ENCODE measurements at places on chromosomes 5 and 9.

DNA sequence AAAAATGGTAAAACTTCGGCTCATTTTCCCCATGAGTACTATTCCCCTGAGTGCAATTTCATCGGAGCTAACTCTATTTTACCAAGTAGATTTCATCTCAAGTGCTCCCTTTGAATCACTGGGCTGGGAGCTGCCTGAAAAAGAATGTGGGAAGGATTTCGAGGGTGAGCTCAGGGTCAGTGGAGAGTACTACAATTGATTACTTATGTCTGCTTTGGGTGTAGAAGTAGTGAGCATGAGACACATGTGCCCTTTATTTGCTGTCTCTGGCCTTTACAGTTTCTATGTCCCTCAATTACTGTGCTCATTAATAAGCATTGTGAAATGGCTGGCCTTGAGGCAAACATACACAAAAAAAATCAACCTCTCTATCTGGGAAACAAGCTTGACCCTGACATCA lies 172.7 kb upstream of the RFX3 start:
- DNase-seq = peak; percentile 2

DNA sequence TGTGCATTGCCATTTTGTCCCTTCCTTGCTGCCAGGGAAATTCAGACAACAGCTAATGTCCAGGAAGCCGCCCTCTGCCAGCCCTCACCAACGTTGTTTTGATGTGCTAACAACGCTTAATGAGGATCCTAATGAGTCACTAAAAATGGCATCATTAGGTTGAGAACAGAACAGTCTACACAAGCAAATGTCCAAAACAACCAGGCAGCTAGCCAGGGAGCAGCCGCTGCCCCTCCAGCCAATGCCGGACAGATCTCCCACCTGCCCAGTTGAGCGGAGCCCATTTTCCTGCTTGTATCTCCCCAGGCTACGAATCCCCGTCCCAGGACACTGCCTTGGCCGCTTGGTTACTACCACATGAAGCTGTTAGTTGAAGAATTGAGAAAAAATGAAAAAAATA lies 40.4 kb upstream of the UNC5A start:
- no peak for DNase-seq

GRCh38 chr5:133050521-133050920 lies 1.3 kb upstream of the HSPA4 start:
- DNase-seq = no peak

GRCh38 chr9:107323836-107324585 lies 40.9 kb downstream of the RAD23B start:
- DNase-seq = no peak

DNA sequence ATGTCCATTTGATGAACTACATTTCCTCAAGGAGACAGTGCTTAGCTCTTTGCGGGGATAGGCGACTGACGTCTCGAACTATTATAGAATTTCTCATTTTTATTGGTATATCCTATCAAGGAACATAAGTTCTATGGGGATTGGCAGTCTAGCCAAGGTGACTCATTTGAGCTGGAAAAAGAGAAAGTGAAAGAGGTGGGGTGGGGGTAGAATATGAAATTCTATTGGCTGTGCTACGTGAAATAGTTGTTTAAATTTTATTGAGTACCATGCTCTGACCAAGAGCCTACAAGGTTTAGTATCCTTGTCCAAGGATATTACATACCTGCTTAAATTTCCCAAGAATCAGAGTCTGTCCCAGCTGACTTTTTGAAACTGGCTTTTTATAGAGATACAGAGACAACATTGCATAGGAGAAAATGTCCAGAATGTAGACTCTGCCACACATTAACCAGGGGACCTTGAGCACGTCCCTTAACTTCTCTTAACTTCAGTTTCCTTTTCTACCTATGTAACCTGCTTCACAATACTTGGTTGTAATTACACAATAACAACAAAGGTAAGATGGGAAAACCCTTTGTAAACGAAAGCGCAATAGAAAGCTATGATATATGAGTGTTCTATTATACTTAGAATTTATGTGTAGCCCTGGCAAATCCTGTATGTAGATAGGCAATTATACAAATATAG lies 226.4 kb upstream of the WWC1 start:
- DNase-seq = no peak

GRCh38 chr5:77972469-77973252 lies 196.5 kb upstream of the TBCA start:
- DNase-seq = peak; percentile 15

DNA sequence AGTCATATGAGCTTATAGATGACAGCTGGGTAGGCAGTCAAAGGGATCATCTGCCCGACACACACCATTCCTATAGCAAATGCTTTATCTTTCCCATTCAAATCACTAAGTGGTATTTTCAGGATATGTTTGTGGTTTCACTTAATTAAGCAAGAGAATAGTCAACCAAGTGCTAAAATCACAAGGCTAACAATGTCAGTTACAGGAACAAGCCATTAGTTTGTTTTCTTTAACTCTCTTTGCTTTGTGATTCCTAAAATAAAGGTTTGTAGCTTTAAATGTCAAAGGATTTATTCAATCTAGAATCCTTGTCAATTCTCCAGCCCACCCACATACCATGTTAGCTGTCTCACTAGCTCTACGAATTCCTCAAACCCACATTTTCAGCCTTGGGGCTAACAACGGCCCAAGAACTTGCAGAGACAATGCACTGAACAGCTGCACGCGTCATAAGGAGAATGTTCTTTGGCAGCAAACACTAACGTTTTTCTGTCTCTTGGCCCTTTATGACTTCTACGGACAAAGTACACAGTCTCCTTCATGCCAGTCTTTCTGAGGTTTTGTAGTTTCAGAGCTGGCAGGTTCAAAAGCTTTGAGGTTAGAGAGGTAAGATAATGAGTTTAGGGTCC lies 56.6 kb downstream of the ELAVL2 start:
- DNase-seq = peak; percentile 90

DNA sequence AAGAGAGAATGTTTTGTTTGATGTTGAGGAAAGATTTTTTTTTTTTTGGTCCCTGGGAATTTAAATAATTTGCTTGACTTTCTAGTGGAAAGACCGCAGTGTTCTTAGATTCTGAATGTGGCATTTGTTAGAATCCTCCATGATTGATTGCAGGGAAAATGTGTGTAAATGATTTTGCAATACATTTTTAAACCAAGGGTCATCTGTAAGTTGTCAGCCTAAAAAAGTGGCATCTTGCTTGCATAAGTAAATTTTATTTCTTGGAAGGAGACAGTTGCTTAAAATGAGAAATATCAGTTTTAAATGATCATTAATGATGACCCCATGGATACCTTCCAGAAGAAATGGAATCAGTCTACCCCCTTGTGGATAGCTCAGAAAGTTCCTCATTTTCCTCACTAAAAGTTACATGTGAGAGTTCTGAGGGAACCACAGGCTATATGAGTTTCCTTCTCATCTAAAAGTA lies 105.1 kb upstream of the SLC25A48 start:
- DNase-seq = peak; percentile 5

DNA sequence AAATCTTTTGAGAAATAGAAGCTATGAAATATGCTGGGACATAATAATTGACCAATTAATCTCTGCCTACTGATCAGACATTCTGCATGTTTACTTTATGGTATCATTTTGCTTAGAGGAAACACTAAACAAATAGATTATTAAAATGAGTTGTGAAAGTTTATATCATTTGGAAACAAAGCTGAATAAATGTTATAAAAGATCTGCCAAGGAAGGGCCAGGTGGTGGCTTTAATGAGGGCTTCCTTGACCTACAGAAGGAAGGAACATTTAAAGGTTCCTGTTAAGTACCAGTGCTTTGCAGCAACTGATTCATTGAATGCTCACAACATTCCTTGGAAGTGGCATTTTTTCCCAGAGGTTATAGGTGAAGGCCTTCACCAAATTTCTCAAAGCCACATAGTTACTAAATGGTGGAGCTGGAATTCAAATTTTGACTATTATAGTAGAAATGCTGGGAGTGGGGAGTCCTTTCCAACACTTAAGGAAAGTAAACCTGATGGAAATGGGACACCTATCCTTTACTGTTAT lies 250.7 kb downstream of the GABRB2 start:
- no peak for DNase-seq

DNA sequence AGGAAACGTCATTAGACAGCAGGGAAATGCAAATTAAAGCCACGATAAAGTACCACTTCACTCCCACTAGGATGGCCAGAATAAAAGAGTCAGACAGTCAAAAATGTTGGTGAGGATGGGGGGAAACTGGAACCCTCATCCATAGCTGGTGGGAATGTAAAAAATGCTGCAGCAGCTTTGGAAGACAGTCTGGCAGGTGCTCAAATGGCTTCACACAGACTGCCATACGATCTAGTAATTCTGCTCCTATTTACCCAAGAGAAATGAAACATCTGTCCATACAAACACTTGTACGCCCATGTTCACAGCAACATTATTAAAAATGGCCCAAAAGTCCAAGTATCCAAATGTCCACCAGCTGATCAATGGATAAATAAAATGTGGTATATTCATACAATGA lies 158.9 kb upstream of the PHYKPL start:
- no peak for DNase-seq

- no peak for DNase-seq
These were observed 53.4 kb upstream of the RPS23 start for GRCh38 chr5:82331557-82331956.

GRCh38 chr5:14217587-14217986 lies 74.4 kb downstream of the TRIO start:
- no peak for DNase-seq

GRCh38 chr5:112604732-112605630 lies 132.7 kb upstream of the APC start:
- DNase-seq = no peak

DNA sequence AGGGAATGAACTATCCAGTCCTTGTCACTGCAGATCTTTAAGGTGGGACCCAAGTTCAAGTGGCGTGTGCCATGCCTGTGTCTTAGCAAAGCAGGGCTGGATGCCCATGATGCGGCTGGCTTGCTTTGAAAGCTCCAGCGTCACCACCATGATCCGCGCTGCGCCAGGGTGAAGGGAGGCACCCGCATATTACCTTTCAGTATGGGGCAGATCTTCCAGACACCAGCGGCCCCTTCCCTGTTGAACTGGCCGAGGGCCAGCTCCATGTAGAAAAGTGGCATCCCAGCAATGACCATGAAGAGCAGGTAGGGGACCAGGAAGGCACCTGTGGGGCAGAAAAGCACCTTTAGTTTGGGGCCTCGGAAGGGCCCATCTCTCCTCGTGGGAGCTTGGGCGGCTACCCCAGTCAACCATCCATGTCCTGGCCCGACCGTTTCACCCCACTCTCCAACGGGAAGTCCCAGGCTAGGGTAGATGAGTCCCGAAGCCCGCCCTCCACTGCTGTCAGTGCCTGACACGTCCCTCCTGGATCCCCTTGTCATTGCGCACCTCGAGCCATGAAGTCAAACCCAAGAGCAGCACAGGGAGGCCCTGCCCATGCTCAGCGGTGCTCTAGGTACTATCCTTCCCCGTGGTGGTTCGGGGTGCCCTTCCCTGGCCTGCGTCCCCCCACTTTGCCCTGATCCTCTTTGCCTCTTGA lies 3.9 kb downstream of the SLC6A3 start:
- no peak for DNase-seq

DNA sequence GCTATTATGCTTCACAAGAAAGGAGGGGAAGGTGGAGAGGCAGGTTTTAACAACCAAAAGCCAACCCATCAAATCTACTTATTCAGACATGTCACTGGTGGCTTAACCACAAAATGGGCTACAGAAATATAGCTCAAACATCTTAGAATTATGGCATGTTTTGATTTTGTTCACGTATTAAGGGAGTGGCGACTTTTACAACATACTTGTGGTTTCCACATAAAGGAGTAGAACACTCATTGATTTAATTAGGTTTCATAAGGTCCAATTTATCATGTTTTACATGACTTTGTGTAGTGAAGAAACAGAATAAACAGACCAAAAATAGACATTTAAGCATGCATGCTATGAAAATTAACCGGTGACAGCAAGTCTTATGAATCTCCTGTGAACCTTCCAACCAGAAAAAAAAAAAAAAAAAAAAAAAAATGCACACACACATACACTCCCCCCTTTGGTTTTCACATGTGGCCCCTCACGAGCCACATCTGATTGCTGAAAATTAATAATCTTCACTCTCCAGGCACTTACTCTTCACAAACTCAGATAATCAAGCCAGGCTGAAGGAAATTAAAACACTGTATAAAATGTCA lies 5.4 kb downstream of the ZNF608 start:
- peak; percentile 55 for DNase-seq

DNA sequence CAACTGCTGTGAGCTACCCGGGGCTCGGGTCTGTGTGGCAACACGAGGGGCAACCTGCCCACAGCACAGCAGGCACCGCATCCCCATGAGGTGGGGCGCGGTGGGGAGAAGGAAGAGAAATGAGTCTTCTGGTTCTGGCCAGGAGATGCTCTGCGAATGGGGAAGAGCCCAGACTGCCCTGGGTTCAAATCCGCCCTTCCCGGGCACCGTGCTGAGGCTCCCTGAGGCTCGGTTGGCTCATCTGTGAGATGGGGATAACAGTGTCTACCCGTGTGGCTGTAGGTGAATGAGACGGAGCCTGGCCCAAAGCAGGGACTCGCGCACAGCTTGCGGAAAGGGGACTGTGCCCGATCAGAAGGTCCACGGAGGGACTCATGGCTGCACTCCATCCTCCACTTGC lies 123.9 kb downstream of the VAV2 start:
- no peak for DNase-seq

DNA sequence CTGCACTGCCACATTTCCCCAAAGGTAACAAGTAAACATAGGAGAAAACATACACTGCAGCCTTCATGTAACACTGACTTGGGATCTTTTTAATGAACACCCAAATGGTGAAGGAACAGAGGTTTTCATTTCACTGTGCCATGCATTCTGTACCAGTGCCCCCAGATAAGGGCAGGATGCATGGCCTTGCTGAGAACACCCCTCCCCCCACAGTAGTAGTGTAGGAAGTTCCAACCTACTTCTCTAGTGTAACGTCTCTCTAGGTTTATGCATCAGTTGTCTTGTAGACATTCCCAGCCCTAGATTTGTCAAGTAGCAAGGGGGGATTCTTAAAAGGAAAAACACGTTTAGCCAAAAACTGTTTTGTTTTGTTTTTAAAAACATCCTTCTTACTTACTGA lies 29.9 kb downstream of the MAP3K1 start:
- no peak for DNase-seq

GRCh38 chr9:16213781-16214515 lies 656.5 kb downstream of the BNC2 start:
- DNase-seq = peak; percentile 97

GRCh38 chr5:157558041-157558595 lies 17.5 kb downstream of the ADAM19 start:
- peak; percentile 87 for DNase-seq

- peak; percentile 71 for DNase-seq
These were observed 157.2 kb upstream of the RETREG1 start for GRCh38 chr5:16773991-16774390.

DNA sequence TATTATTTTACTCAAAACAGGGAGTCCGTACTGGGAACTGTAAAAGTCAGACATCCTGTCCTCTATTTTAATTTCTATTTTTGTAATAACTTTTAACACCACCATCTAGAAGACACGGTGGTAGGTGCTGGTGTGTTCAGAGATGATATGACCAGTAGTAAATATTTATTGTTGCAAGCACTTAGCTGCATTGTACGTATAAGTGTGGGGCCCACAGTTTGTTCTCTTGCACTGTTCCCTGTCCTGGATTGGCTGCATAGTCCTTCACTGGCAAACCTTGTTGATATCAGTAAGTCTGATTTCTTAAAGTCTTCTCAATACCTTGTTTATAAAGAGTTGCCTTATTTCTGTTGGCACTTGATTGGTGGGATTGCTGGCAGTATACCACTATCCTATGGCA lies 24.6 kb upstream of the IL9 start:
- DNase-seq = no peak

- no peak for DNase-seq
These were observed 568.0 kb downstream of the ANXA1 start for GRCh38 chr9:73719660-73720059.
